ENCODE measurements at places on chromosomes 1 and 21. TPM values are rescaled to one million over a fixed set of nuclear protein-coding genes. Genes with fewer than 3 reads are reported as not detected.

LRRC3 gene
- 1.7 TPM for total RNA-seq

ADAM30 gene
- total RNA-seq = not detected

SLC25A34 gene
- total RNA-seq = 0.24 TPM

NT5C1A gene
- not detected for total RNA-seq

SLC35F3 gene
- 5.3 TPM for total RNA-seq

ZNF695 gene
- total RNA-seq = 2.5 TPM

SPATA21 gene
- 0.06 TPM for total RNA-seq

LCE1D gene
- not detected for total RNA-seq

COL24A1 gene
- not detected for total RNA-seq

CLCNKA gene
- total RNA-seq = 0.06 TPM

DEPDC1 gene
- total RNA-seq = 12.4 TPM

All from A549 treated with Hydrocortisone at 1 μM for 4 hours (cell line).